CD4-positive, alpha-beta T cell (primary cell): ENCODE measurements at places on chromosomes 5 and 9. TPM values are rescaled to one million over a fixed set of nuclear protein-coding genes. Genes with fewer than 3 reads are reported as not detected.

CMYA5 gene
- total RNA-seq: 0.22 TPM

CCDC152 gene
- total RNA-seq: 1.2 TPM

DNA sequence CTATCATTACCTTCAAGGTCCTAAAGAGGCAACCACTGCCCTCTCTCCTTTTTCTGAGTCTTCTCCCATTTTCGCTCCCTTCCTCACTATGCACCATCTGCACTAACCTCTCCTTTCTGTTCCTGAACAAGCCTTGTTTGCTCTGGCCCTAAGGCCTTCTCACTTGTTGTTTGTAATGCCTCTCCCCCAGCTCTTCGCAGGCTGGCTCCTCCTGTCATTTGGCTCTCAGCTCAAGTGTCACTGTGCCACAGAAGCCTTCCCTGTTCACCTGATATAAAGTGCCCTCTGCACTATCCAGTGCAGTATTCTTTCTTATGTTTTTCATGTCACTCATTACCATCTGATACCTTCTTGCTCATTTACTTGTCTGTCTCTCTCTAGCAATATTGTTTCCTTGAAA lies 303.7 kb downstream of the KCNN2 start:
- DNase-seq: no peak

DNA sequence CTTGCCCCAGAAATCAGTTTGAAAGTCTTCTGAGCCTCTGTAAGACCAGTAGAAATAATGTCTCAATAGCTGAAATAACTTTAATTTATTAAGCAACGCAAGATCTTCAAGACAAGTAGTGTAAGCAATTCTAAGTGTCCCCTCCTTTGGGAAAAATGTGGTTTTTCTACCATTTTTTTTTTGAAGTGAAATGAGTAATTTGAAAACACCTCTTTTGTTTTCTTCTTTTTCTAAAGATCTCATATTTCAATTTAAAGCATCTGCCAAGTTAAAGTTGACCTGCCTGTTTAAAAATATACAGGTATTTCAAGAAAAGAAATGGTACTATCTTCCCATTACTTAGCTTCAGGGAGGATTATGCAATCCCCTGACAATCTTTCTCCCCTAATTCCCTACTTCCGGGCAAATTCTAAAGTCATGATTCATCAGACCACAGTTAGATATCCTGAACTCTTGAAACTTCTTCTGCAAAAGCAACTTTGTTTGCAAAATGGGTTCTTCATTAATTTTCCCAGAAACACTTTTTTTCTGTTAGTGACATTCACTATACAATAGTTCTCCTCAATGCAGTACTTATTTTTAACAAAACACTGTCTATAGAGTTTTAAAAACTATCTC lies 7.8 kb upstream of the ANXA1 start:
- no peak for DNase-seq

- DNase-seq: no peak
Observed at GRCh38 chr5:96776621-96777020, 31.1 kb downstream of the ERAP1 start.

GRCh38 chr5:9105851-9106250 lies 440.0 kb downstream of the SEMA5A start:
- no peak for DNase-seq

- no peak for DNase-seq
Observed at GRCh38 chr9:120510816-120511215, 69.2 kb downstream of the CDK5RAP2 start.

GRCh38 chr9:69993110-69993509 lies 50.5 kb upstream of the MAMDC2 start:
- DNase-seq: no peak

DNA sequence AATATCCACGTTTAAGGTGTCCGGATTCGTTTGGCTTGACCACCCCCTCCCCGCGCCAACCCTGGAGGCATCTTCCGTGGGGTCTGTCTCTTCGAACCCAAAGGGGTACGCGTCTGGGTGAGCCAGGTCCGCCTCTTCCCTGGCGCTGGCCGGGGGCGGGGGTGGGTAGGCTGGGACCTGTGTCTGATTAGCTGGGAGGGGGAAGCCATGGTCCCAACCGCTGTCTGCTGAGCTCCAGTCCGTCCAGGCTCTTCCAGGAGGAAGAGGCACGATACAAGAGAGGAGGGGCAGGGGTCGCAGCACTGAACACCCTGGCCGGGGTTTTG lies at the start of gene LVRN:
Gene LVRN (plus strand): TSS at position 237 of the 326 bp plus-strand sequence. CDS start 143 bp downstream, outside the sequence.
- DNase-seq: no peak

DNA sequence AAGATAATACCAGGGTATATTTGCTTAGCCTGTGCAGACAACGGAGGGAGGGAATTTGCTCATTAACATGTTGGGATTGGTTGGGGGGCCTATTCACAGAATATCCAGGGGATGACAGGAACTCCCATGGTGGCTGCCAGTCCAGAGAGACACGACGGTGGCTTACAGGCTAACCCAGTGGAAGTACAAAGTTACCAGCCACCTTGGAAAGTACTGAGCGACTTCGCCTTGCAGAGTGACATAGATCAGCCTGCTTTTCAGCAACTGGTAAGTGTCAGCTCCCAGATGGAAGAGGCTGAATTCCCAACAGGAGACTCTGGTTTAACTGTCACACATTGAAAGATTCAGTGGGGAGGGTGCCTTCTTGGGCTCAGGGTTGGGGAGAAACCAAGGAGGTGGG lies 7.9 kb downstream of the ISL1 start:
- DNase-seq: no peak

C9orf85 gene
- 3.4 TPM for total RNA-seq

DNA sequence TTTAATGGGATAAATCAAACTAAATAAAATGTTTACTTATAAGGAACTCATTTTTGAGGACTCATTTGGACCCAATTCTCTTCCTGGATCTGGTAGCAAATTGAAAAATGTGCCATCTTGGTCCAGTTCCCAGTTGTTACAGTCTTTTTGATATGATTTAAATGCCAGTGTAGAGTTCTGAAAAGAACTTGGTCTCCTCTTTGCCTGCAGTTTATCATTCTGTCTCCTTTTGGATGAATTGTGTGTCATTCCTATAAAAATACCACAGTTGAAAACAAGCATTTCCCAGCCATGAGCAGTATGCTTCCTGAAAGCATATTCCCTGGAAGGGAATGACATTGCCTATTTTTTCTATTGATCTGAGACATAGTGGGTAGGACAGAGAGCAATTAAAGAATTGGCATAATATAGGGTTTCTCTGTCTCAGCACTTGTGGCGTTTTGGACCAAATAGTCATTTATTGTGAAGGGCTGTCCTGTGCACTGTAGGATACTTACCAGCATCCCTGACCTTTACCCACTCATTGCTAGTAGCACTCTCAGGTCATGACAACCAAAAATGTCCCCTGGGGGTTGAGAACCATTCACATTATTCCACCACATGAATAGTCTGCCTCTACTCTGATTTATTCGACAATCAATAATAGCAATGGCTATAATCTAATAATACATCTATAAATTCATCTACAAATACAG lies 181.8 kb downstream of the NXNL2 start:
- no peak for DNase-seq

INIP gene
- 9.1 TPM for total RNA-seq

DNA sequence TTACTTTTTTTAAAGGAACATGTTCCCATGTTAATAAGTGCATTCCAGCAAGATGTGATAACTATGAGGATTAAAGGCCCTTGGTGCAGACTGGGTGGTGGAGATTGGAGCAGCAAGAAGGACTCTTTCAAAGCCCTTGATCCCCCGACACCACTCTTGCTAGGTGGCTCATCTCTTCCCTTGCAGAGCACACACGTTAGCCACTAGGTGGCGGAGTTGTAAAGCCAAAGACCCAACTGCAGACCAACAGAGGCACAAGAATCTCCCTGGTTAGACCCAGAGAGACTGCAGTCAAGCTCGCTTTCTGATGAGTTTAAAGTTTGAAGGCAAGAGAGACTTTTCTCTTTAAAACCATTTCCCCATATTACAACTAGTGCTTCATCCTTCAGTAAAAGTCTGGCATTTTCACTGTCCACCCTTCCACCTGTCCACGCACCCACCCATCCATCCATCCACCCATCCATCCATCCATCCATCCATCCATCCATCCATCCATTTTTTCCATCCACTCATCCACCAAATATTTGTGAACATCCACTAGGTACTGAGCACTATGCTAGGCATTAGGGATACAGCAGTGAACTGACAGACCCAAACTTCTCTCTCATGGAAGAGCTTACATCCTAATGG lies 226.9 kb downstream of the MSX2 start:
- peak; percentile 9 for DNase-seq

DNA sequence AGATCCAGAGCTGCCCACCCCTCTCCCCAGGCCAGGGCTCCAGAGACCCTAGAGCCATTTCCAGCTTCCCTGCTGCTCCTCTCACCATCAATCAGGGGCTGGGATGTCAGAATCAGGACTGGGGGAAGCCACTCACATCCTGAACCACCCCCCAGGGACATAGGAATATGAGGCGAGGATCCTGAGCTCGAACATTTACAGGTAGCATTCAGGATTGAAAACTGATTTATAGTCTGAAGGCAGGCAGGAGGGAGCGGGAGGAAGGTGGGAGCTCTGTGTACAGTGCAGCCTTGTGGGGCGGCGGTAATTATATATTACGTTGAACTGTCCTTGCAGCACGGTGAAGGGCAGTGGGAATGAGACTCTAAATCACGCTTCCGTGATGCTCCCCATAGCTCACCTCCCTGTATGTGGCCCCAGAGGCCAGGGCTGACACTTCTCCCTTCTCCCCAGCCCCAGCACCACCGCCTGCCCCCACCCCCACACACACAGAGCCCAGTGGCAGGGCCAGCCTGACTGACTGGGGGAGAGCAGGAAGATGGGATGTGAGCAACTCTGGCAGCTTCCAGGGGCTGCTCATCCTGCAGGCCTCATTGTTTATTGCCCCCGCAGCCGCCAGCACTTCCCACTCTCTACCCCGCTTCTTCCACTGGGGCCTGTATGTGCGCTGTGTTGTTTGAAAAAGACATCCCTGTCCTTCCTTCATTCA lies 76.0 kb upstream of the HSPA9 start:
- DNase-seq: no peak

SYK gene
- total RNA-seq: 1.2 TPM

DNA sequence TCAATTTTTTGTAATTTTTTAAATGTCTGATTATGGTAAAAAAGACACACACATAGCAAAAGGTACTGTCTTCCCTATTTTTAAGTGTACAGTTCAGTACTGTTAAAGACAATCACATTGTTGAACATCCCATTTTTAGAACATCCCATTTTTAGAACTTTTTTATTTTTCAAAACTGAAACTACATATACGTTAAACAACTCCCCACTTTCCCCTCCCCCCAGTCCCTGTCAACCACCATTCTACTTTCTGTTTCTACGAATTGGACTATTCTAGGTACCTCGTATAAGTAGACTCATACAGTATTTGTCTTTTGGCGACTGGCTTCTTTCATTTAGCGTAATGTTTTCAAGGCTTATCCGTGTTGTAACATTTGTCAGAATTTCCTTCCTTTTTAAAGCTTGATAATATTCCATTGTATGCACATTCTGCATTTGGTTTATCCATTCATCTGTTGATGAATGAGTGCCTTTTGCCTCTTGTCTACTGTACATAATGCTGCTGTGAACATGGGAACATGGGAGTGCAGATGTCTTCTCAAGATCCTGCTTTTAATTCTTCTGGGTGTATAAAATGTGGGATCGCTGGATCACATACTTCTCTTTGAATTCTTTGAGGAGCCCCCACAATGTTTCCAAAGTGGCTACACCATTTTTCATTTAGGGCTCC lies 154.0 kb downstream of the PIK3R1 start:
- no peak for DNase-seq

AIF1L gene
- total RNA-seq: not detected

DNA sequence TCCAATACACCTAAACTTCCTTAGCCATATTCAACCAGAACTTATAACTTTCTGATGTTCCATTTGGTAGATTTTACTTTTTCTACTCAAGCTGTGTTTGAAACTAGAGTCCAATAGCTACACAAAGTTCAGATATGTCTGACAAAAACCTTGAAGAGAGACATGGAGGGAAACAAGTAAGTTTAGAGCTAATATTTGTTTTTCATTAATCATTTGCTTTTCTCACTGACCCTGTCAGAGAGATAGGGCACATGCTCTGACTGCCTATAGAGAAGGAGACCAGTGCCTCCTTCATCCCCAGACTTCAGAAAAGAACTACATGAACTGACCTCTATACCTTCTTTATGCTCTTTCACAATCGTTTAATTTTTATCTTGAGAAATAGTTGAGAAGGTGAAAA lies 157.0 kb upstream of the PPP1R2B start:
- DNase-seq: no peak

DNA sequence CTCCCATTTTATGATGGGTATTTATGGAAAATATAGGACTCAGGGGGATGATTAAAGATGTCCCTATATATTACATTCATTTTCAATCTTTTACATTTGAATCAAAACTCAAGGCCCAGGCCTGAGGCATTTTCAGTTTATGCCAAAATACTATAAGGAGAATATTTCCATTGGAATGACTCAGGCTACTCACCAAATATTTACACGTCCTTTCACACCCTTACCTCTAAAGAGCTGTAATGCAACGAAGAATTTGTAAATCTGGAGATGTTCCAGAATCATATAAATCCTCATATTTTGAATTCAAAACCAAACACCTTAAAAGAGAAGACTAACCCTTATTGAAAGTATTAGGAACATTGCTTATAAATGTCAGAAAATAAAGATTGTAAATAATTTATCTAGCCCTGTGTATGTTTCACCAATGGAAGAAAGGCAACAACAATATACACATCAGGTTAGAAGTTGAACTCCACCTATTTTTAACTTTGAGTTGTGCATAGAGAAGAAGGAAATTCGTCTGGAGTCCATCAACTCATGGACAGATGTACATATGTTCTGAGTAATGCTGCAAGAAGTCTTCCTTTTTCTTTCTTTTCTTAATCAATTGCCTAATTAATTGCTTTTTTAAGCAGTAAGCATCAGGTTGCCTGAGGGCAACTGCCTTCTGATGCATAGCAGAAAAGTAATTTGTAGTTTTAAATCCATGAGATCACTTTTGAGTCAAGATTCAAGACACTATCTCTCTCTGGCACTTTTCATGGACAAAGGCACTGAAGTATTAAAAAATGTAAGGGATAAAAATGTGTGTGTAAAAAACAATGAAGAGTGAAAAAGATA lies 579.3 kb upstream of the RGMB start:
- no peak for DNase-seq

SETD9 gene
- 2.3 TPM for total RNA-seq

DNA sequence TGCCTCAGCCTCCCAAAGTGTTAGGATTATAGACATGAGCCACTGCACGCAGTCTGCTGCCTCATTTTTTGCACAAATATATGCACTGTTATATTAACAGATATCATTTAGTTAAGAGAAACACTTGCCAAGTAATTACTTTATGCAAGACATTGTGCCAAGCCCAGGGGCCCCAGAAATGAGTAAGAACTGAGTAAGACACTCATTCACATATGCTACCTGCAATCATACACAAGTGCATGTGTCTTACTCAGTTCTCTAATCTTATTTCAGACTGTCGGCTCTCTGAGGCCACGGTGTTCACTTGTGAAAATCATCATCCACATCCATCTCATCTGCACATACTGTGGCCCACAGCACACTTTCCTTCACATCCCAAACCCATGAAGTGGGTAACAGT lies 16.0 kb downstream of the TRAF1 start:
- DNase-seq: no peak

CSF2 gene
- not detected for total RNA-seq

GRCh38 chr9:125746774-125747052 lies 460 bp upstream of the PBX3 start:
- DNase-seq: no peak
